T-helper 2 cell (primary cell): ENCODE measurements at places on chromosomes 12 and 14.

DNA sequence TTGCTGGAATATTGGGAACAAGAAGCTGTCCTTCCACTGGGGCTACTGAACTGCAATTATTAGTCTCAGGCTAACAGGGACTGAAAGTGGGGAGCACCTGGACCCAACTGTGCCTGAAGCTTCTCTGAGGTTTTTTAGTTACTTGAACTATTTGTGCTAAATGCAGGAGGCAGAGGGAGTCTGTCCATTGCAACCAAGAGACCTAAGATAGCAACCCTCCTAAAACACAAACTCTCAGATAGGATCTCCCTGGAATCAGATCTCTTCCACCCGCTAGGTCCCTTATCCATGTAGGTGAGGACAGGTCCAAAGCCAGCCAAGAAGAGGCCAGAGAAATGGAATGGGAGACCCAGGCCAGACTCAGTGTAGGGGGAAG is 58.1 kb downstream of the NCOR2 start:
- DNase-seq = no peak

DNA sequence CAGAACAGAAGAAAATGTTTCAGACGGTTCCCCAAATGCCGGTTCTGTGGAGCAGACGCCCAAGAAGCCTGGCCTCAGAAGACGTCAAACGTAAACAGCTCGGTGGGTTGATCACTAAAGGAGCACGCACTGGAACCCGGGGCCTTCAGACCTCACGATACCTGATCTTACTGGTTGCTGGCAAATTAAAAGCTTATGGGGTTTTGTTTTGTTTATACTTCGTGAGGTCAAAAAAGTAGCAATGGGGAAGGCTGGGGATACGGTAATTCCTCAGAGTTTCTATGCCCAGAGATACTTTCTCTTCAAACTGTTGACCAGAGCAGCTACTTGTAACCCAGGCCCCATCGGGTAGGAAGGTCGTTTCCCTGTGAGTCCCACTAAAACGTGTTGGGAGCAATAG is 1.7 kb downstream of the CDKN1B start:
- no peak for DNase-seq

DNA sequence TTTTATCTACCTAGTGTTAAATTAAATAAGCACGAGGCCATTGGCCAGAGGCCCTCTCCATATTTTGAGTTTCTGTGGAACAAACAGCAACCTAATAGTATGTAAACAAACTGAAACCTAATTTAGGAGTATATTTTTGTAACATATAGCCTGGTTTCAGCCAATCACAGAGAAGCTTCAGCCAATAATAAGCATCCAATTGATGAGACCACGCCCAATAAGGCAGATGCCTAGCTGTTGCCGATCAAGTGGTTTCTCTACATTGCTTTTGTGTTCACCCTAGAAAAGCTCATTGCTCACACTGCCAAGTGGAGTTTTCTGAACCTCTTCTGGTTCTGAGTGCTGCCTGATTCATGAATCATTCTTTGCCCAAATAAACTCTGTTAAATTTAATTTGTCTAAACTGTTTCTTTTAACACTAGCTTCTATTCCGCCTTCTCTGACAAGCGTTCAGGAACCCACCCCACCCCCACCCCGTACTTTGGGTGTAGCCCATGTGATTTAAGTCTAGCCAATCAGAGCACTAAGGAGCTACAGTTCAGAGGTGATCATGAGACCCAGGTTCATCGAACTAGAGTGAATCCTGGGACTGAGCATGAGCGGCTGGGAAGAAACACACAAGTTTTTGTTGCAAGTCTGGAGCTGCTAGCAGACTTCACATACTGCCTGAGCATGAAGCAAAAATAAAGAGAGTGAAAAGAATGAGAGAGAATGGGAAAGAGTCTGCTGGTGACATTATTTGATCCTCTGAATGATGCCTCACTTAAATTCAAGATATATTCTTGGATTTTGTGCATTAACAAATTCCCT is 21.5 kb upstream of the LTA4H start:
- no peak for DNase-seq

GRCh38 chr12:59014885-59015284 is 94.6 kb upstream of the LRIG3 start:
- DNase-seq = no peak

- DNase-seq = no peak
These were observed 2.1 kb upstream of the INHBE start for GRCh38 chr12:57452937-57453509.

- no peak for DNase-seq
These were observed 8.2 kb downstream of the NOPCHAP1 start for GRCh38 chr12:104994336-104994735.

- no peak for DNase-seq
These were observed 11.3 kb downstream of the ALDH1L2 start for GRCh38 chr12:105072888-105073488.

- no peak for DNase-seq
These were observed 47.0 kb upstream of the LGR5 start for GRCh38 chr12:71392521-71393145.

DNA sequence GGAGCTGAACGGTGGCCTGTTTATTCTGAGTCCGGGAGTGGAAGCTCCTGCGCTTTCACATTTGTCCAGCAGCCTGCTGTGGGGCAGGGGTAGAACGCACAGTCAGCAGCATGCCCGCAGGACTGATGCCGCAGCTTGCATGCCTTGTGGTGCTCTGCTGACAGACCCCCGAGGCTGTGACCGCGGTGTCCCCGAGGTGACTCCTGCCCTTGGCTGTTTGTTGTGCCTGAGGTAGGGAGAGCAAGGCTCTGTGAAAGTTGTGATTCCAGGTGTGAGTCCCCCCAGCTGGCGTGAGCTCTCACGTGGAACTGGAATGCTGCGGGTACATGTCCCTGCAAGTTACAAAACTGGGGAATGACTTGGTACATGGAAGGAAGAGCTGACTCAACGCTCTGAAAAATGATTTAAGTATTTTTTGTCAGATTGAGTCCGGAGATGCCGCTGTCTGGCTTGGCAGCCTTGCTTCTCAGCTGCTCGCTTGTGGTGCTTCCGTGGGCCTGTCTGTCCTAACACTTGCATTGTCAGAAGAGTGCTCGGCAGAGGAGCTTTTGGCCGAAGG is 18.1 kb downstream of the MLXIP start:
- no peak for DNase-seq

GRCh38 chr14:54782751-54783659 is 119.6 kb downstream of the GCH1 start:
- no peak for DNase-seq

DNA sequence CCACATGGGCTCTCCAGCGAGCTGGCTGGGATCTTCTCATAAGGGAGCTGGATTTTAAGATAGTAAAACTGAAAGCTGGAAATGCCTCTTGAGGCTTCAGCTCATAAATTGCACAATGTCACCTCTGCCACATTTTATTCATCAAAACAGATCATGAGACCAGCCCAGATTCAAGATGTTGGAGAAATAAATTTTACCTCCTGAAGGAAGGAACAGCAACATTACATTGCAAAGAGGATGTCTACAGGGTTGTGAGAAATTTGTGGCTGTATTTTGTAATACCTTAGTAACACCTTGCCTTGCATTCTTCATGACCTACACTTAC is 43.1 kb upstream of the KRR1 start:
- DNase-seq = no peak

DNA sequence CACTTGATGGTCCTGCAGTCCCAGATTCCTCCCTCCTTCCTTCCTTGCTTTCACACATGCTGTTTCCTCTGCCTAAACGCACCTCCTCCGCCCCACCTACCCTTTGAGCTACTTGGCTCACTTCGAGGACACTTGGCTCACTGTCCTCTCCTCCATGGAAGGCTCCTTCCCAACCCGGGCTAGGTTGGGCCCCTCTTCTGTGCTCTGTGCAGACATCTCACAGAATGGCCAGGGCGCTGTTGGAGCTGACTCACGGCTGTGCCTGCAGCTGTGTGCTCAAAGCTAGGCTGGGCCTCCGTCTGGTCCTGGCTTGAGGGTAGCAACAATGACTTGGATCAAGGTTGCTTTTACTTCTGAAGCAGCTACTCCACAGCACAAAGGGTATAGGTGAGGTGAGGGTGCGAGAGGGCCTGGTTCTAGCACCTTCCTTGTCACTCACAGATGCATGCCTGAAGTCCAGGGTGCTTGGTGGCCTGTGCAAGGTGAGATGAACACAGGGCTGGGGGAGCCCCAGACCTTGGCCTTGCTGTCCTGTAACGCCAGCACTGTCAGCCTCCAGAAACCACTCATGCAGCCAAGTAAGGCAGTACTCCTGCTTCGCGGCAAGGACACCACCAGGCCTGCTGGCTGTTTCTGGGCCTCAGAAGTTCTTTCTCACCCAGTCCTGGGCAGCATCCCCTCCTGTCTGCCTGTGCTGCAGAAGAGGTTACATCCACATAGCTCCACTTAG is 61.8 kb downstream of the GALNT16 start:
- no peak for DNase-seq

GRCh38 chr12:23523339-23523738 is 426.1 kb downstream of the SOX5 start:
- no peak for DNase-seq

GRCh38 chr12:16564675-16565074 is 41.3 kb downstream of the LMO3 start:
- DNase-seq = no peak

- DNase-seq = no peak
These were observed 3.3 kb upstream of the FAM222A start for GRCh38 chr12:109710205-109710746.

DNA sequence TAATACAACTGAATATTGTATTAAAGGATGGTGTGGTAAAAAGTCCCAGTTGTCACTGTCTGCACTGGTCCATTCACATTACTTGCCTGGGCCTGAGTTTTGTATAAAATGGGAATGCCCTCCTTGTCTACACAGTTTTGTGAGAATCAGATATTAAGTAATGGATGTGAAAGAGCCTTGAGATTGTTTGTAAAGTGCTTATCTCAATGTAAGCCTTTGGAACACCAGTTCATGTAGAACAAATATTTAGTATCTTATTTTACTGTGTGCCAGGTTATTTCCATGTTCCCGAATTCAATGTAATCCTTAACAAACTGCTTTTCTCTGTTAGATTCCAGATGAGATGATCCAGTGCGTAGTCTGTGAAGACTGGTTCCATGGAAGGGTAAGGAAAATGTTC is 7.5 kb downstream of the UBR7 start:
- no peak for DNase-seq
